ENCODE measurements at places on chromosomes 6 and 20.

GRCh38 chr20:50992733-50993457, 30.0 kb downstream of the KCNG1 start:
- peak; percentile 45 for DNase-seq

GRCh38 chr6:155958550-155958949, 502.9 kb upstream of the NOX3 start:
- no peak for DNase-seq

DNA sequence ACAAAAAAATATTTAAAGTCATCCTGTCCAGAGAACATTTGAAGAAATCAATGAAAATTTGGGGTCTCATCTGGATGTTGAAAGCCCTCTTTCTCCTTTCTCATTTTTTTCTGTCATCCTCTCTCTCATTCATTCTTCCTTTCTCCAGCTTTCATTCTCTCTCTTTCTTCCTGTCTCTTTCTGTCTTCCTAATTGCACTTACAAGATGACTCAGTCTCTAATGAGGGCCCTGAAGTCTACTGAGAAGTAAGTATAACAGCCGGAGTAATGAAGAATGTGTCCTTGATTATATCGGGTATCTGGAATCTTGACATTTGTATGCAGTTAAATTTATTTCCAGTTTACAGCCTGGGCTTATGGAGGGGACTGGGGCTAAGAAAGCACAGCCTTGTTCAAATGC, 232.2 kb upstream of the SULF2 start:
- no peak for DNase-seq

GRCh38 chr6:79813143-79813850, 134.1 kb downstream of the ELOVL4 start:
- no peak for DNase-seq

GRCh38 chr6:48449002-48449401, 338.0 kb upstream of the PTCHD4 start:
- no peak for DNase-seq

DNA sequence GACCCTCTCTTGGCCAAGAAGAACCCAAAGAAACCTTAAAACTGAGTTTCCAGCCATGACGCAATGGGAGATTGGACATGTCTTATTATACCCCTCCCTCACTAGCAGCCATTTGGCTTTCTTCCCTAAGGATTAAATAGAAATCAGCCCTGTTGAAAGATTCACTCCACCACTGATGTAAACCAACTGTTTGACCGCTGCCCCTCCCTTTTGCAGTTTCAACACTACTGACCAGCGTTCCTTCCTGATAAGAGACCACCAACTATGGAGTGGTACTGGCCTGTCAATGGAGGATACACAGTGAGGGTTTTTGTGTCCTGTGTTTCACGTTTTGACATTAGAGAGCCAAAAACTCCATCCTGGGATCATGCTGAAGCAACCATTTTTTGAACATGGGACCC, 53.2 kb upstream of the CD2AP start:
- DNase-seq: no peak

DNA sequence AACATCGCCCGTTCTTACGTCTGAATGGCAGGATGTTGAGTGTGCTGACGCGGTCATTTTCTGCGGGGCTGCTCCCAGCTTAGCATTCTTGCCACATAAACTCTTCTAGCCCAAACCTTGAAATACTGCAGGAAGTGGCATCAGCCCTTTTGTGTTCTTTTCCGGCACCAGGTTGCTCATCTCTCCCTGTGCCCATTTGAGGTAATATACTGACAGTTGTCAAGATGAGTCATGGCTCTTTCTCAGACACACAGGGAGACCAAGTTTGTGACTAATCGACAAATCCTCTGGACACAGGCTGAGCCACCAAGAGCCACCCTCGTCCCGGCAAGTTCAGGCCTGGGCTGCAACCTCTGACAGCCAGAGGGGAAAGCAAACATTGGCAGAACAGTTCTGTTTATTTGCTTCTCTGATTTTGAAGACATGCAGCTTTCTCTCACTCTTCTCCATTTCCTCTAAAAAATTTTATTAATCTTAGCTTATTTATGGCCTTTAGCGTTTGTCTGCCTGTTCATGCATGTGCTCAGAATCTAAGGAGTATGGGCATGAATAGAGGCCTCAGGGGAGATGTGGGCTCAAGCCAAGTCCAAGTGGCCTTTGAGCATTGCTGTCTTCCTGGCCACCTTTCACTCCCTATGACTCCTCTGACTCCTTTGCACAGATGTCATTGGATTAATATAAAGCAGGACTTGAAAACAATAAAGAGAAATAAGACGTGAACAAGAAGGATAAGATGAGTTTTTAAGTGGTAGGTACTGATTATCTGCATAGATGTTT, 328.2 kb upstream of the JAG1 start:
- no peak for DNase-seq

DNA sequence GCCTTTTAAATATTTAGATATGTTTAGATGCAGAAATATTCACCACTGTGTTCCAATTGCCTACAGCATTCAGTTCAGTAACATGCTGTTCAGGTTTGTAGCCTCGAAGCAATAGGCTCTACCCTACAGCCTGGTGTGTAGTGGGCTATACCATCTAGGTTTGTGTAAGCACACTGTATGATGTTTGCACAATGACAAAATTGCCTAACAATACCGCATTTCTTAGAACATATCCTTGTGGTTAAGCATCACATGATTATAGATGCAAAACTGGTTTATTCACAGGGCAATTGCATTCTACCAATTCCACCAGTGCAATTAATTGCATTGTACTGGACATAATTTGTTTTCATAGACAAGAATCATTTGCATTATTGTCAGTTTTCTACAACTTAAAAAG, 7.9 kb upstream of the SLC22A16 start:
- DNase-seq: no peak

DNA sequence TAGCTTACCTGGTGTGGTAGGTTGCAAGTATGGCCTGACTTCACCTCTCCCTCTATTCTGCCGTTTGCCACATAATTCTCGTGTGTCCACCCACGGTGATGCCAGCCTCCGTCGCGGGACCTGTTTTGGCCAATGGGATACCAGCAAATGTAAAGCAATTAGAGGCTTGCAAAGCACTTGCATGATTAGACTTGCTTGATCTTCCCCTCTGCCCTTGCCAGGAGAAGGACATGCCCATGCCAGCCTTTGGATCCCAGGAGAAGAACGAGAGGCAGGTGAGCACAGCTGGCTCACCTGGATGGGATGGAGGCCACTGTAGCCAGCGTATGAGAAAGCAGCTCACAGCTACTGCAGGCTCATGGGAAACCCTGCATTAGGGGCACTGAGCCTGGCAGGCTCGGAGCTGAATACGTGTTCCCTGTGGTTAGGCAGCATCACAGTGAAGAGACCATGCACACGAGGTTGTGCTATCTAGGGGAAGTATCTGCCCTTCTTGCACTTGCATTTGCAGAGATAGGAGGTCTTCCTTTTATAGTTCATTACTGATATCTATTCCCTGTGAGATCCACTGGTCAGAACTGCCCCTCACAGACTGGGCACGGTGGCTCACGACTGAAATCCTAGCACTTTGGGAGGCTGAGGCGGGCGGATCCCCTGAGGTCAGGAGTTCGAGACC, 62.4 kb downstream of the TMEM242 start:
- DNase-seq: no peak

DNA sequence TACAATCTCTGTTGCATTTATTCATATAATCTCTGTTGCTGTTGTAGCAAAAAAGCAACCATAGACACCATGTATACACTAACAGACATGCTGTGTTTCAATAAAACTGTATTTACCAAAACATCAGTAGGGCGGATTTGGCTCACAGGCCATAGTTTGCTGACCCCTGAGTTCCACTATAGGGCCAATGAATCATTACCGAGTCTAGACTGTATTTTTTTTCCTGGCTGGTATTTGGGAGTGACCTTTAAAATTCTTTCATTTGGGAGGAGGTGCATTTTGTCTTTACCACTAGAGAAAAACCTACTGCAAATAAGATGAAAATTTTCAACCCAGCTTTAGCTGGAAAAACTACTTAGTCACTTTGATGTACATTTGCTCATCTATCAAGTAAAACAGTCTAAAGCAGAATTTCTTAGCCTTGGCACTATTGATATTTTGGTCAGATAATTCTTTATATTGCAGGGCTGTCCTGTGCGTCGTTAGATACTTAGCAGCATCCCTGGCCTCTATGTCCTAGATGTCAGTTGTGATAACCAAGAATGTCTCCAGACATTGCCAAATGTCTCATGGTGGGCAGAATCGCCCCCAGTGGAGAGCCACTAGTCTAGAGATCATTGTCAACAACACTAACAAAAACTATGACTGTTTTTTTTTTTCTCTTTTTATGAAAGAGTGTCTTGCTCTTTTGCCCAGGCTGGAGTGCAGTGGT, 39.5 kb downstream of the DCBLD1 start:
- no peak for DNase-seq

DNA sequence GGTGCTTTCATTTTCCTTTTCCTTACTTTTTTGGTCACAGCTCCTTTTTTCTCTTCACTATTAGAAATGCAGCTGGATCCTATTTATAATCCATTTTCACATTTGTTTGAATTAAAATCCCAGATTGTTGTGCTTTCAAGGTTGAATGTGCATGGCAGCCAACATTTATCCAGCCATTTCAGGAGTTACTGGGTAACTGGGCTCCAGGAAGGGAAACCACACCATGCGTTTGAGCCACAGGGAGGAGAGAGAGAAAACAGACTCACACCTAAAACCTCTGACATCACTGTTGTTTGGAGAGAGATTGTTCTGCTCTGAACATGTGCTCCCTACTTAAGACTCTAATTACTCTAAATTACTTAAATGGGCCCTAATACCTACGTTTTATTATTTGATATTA, 173.4 kb downstream of the BMP2 start:
- no peak for DNase-seq

DNA sequence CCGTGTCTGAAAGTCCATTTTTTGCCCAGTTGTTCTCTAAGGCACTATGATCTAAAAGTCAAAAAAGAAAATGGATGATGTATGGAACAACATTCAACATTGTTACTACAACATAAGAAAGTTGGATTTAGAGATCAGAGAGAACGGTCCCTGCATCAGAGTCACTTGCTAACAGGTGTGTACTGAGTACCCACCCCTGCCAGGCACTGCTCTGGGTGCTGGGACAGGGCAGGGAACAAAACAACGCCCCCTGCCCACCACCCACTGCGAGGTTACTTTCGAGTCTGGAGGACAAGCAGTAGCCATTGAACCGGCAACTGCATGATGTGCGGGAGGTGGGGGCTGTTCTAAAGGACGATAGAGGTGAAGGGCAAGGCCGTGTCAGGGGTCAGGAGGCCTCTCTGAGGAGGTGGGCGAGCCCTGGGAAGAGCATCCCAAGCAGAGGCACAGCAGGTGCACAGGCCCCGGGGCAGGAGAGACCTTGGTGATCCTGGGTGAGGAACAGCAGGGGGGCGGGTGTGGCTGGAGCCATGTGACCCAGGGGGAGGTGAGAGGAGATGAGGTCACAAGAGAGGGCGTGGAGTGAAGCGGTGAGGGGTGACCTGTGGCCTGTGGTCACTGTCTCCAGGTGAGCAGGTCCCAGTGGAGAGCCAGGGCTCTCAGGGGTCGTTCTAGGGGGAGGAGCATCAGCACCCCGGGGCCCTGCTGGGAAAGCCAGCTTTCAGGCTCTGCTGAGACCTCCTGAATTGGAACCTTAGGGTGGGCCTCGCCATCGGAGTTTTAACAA, 197.5 kb upstream of the SULF2 start:
- DNase-seq: no peak

GRCh38 chr6:44074439-44074812, 52.8 kb downstream of the MRPL14 start:
- peak; percentile 64 for DNase-seq

DNA sequence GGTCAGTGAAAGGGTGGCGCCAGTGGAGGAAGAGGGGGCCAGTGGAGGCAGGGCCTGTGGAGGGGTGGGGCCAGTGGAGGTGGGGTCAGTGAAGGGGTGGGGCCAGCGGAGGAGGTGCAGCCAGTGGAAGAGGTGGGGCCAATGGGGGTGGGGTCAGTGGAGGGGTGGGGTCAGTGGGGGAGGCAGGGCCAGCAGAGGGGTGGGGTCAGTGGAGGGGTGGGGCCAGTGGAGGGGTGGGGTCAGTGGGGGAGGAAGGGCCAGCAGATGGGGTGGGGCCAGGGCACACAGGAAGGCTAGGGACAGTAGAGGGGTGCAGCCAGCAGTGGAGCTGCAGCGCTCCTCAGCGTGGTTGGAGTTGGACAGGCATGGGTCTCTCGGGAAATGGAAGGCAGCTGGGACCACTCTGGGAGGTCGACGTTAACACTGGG, 18.7 kb downstream of the ADRM1 start:
- no peak for DNase-seq

DNA sequence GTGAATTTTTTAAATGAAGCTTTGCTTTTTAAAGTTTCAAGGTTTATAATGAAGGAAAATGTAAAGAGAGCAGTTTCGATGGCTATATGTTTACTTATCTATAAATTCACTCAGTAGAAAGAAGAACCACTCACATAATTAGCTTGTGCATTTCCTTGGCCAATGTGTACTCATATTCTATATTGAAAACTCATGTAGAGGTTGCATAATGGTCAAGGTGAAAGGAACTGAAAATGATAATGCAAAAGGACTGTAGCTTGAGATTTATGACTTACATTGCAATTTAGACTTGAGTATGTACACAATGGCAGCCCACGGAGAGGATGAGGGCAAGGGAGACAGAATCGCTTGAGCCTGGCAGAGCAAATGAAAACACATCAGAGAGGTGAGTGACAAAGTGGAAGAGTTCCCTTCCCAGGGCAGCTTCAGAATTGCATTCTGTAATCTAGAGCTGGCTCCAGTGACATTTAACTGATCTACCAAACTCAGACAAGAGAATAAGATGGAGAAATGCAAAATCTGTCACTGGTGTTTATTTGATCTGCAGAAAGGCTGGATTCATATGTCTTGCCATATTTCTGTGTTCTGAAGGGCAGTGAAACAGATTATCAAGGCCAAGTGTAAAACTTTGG, 191.8 kb downstream of the TMEM200A start:
- DNase-seq: no peak

DNA sequence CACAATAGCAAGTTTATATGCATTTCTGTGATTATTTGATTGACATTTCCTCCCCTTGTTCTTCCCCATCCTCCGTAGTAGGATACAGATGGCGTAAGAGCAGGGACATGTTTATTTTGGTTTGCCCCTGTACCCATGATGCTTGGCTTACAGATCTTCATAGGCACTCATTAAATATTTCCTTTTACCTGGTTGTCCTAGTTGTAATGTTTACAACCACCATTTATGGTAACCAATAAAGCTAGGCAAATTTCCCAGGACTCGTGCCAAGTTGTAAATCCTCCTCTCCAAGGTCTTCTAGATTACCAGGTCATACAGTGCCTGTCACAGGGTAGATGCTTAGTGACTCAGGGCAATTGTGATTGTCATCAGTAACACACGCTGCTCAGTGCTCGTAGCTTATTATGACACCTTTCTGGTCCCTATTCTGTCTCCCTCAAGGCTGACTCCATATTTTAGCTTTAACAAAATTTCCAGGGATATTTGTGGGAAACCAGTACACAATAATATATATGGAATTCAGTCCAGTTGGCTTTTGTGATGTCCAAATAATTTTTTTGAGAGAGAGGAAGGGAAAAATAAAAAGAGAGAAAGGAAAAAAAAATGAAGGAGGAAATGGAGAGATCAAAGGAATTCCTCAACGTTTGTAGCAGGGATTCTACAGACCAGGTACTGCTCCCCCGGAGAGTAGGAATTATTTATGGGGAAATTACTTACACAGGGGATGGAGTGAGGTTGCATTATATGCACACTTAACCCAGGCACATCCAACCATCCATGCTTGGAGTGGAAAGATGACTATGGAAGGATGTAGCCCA, 24.6 kb downstream of the CYP24A1 start:
- DNase-seq: no peak

- no peak for DNase-seq
Measured at GRCh38 chr20:23627501-23627900, 10.3 kb downstream of the CST3 start.
